MG63 (cell line): ENCODE measurements at places on chromosomes 3 and 15. TPM values are rescaled to one million over a fixed set of nuclear protein-coding genes. Genes with fewer than 3 reads are reported as not detected.

The DPPA2 gene
- total RNA-seq: not detected in 2 replicates

The PFKFB4 gene
- total RNA-seq: 0.84 and 3.2 TPM in 2 replicates

The TBC1D23 gene
- 39.4 and 167 TPM in 2 replicates for total RNA-seq

The PATL2 gene
- not detected in 2 replicates for total RNA-seq
